CD4-positive, alpha-beta T cell treated with Interleukin-21 for 1 hour (primary cell): ENCODE measurements at places on chromosomes 12 and 14.

- DNase-seq: no peak
These were observed 472.0 kb upstream of the TBX3 start for GRCh38 chr12:115155665-115156645.

- DNase-seq: no peak
These were observed 468.3 kb downstream of the AACS start for GRCh38 chr12:125533434-125534029.

DNA sequence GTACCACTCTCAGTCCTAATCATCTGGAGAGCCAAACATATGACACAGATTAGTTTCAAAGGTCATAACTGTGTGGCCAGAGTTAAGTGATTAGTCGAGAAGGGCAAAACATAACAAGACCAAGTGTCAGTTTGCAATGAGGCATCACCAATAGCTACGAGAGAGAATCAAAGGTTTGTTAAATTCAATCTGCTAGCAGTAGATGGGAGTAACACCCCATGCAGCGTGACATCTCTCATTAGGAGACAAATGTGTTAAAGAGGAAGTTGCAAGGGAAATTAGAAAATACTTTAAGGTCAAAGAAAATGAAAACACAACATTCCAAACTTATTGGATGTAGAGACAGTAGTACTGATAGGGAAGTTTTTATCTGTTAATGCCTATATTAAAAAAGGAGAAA lies 135.7 kb upstream of the SYT10 start:
- no peak for DNase-seq

DNA sequence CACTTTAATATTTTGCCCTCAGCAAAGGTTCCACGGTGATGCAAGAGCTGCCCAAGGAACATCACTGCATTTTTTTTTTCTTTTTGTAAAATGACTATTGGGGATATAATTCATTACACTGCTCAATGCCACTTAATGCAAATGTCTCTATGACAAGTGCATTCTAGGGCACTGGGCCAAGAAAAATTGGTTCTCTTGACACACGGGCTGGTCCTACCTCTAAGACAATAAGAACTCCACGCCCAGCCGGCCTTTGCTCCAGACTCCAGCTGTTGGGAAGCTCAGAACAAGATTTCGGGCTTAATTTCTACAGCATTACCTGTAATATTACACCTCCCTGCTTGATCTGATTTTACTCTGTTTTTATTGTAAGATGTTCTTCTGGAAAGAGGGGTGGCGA lies 48.8 kb upstream of the VRK1 start:
- DNase-seq: no peak

- no peak for DNase-seq
These were observed 187.3 kb downstream of the CAND1 start for GRCh38 chr12:67456431-67456901.

- DNase-seq: no peak
These were observed 15.2 kb upstream of the PTPRO start for GRCh38 chr12:15307079-15307478.

- no peak for DNase-seq
These were observed 18.6 kb downstream of the CCER1 start for GRCh38 chr12:90936230-90937005.

- DNase-seq: no peak
These were observed 150.9 kb downstream of the EGLN3 start for GRCh38 chr14:33799705-33800570.

GRCh38 chr14:46063872-46064271 lies 587.7 kb downstream of the RPL10L start:
- no peak for DNase-seq

GRCh38 chr12:64010069-64010686 lies 165.7 kb downstream of the SRGAP1 start:
- DNase-seq: no peak

GRCh38 chr14:79515158-79515557 lies 696.1 kb downstream of the DIO2 start:
- no peak for DNase-seq

DNA sequence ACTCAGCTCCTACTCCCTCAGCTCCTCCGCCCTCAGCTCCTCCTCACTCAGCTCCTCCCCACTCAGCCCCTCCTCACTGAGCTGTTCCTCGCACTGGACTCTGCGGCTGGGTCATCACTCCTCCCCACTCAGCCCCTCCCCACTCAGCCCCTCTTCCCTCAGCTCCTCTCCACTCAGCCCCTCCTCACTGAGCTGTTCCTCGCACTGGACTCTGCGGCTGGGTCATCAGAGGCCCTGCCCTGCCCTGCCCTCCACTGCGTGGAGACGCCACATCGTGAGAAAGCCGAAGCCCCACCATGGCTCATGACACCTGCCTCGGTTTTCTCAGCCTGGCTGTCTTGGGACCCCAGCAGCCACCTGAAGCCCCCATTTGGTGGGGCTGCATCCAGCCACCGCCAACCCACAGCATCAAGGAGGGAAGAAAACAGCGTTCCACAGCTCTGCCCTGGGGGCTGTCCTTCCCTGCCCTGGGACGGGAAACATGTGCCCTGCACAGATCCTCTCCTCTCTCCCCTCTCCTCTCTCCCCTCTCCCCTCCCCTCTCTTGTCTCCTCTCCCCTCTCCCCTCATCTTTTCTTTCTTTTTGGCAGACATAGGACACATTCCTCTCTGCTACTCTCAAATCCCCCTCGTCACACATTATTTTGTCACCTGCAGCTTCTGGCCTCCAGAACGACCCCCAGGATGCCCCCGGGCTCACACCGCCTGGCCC lies 17.7 kb downstream of the NOC4L start:
- DNase-seq: no peak

DNA sequence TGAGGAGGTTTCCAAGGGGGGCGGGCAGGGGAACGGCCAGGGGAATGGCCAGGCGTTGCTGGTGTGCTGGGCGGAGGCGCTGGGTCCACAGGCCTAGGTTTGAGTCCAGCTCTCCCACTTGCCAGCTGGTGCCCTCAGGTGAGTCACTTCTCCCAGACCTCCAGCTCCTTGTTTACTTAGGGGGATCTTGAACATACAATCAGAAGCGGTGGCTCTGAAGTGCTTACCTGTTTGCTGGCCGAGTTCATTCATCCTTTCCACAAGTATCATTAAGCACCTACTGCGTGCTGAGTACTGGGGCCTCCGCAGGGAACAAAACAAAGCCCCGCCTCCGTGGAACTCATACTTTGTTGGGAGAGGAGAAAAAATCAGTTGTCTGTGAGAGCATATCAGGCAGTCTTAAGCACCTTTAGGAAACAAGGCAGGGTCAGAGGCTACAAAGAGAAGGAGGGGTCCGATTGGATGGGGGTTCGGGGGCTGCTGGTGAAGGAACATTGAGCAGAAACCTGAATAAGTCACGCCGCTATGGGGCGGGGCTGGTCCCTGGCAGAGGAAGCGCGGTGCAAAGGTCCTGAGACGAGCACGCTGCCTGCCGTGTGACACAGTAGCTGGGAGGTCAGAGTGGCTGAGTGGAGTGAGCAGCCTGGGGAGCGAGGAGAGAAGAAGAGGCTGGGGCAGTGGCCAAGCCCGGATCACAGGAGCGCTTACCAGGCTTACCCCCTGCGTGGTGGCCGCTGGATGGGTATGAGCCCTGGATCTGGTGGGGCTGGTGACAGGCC lies 15.1 kb downstream of the MVK start:
- DNase-seq: no peak

DNA sequence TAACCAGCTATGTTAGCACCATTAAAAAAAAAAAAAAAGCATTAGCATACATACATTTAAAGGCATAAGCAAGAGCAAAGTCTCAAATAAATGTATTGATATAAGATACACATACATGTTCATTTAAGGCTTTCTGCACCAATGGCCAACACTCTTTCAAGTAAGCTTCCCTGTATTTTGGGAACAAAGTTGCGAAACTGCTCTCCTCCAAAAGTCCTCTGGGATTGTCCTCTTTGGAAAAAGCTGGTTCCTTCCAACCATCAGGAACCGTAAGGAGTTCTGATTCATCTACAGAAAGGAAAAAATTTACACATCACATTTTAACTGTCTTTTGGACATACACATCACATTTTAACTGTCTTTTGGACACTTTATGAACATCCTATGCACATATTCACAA lies 3.2 kb downstream of the KRR1 start:
- DNase-seq: no peak

DNA sequence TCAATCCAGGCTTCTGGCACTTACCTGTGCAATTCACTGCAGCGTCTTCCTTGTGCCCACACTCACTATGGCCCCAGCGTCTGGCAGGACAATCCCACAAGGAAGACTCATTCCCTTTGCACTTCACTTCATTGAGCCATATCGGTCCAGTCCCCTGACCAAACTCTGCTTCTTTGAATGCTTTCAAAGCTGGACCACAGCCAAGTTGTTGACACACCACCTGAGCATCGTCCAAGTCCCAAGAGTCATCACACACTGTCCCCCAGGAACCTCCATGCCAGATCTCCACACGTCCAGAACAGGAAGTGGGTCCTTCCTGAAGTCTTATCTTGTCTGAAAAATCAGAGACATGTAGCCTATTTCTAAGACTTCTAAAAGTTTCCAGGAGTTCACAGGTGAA lies 20.2 kb downstream of the CD163 start:
- no peak for DNase-seq

DNA sequence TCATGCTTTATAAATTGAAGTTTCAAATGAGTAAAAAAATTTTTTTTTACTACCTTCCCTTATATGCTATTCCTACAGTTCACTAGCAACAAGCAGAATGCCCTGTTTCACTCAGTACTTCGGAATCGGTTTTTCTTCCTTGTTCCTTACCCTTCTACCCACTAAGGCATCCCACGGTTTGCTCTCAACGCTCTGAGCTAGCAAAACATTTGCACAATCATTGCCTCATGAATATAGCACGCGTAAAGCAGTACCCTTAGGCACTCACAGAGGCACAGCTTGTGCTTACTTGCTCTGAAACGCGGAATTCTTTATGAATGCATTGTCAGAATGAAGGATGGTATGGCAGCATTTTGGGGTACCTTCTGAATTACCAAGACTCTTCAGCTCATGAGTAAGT lies 45.0 kb downstream of the PPP1R13B start:
- no peak for DNase-seq

DNA sequence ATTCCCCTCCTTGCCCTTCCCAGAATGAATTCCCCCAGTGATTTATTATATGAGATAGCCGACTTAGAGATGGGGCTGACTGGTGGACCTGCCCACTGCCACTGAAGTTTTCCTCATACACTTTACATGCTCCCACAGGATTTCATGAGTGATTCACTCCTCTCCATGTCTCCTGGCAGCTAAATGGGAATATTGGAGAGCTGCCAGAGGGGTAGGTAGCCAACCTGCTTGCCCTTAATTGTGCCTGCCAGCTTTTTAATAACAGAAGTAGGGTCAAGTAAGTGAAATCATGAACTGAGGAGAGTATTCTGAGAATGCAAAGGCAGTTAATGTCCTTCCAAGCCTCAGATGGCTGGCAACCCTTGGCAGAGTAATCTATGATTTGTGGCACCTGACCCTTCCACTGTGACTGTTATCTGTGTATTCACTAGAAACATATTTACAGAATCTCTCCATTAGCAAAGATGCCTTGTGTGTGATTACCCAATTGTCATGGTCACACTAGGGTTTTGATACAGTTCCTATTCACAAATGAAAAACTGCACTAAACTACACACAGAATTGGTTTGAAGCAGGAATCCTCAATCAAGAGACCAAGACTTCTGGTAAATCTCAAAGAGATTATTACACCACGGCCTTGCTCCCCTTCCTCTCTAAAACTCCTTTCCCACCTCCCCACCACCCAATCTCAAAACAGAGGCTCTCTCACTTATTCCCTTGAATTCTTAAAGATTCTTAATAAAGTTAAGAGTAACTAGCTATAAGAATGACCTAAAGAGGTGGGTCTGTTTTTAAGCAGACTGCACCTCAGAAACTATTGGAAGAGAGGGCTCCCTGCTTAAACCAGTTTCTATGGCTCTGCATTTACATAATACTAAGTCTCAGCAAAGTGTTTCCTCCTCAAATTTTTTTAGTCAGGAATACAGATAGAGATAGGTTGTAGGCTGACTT lies 17.2 kb downstream of the NKX2-1 start:
- DNase-seq: no peak

DNA sequence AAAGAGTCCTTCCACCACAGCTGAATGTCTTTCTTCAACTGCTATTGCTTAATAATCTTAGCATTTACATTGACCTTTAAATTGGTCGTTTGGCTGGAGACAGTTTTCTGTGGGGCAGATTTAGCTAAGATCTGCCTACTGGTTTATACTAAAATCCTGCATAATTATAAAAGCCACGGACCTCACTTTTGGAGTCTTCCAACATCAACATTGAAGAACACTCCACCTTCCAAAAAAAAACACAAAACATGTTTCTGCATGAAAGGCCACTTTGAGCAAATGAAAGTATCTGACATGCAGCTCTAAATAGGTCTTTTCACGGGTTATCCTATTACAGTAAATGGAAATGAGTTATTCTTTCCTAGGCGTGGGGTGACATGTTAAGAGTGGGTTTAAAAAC lies 57.0 kb upstream of the KRR1 start:
- DNase-seq: no peak

GRCh38 chr12:82555699-82556098 lies 131.0 kb upstream of the TMTC2 start:
- no peak for DNase-seq

GRCh38 chr12:51428256-51428655 lies 3.6 kb downstream of the SLC4A8 start:
- no peak for DNase-seq

DNA sequence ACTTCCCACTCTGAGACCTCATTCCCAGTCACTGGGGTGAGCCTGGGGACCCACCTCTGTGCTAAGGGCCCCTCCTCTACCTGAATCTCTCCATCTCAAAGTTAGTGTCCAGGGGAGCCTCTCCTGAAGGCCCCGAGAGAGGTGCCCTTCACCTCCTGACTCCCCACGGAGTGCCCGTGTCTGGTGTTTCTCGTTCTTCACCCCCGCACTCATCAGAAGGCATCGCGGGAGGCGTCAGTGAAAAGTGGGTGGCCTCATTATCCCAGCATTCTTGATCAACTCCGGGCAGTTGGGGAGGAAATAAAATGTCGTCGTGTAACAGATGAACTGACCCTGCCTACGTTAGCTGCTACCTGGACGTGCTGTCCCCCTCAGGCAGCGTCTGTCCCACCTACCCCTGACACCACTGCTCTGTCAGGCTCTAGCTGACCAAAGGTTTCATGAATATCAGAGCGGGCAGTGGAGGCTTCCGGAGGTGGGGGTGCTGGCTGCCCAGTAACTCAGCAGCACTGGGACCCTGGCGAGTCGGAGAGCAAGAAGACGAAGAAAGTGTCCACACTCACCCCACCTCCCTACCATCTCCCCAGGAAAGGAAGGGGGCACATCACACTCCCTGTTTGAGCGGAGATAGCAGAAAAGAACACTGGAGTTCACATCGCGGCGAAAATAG lies 102.9 kb downstream of the PIWIL1 start:
- no peak for DNase-seq

- DNase-seq: no peak
These were observed 24.4 kb downstream of the SLC8B1 start for GRCh38 chr12:113310489-113310888.

DNA sequence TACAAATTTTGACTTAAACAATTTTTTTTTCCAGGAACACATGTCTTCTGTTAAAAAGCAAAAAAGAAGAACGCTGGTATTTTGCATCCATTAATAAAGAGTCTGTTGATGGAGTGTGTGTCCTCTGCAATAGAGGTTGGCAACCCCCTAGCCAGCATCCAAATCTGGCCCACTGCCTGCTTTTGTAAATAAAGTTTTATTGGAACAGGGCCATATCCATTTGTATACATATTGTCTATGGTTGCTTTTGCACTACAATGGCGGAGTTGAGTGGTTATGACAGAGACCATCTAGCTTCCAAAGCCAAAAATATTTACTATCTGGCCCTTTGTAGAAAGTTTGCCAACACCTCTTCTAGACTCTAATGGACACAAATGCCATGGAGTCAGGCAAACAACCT lies 49.6 kb downstream of the CCDC92 start:
- DNase-seq: no peak

GRCh38 chr12:63070709-63071108 lies 80.3 kb downstream of the AVPR1A start:
- no peak for DNase-seq

GRCh38 chr14:99574099-99574880 lies 29.7 kb downstream of the CCDC85C start:
- no peak for DNase-seq
